ENCODE measurements at places on chromosomes 16 and 17.

GRCh38 chr16:73000020-73000906 is 47.7 kb downstream of the ZFHX3 start:
- no peak for ATAC-seq

DNA sequence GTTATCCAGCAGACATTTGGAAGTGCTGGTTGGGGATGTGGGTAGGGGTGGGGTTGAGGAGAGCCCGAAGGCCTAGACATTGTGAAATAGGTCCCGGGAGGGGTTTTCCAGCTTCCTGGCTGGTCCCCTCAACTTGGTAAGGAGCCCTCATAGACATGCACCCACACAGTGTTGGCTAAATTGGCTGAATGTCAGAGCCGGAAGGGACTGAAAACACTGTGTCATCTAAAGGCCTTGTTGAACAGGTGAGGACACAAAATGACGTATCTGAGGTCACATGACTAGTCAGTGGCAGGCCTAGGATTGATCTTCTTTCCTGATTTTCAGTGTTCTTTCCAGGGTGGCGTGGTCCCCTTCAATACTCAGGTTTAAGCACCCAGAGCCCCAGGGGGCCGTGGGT is 27.6 kb downstream of the ITGB3 start:
- no peak for ATAC-seq

- no peak for ATAC-seq
These were observed 65.0 kb downstream of the SMG6 start for GRCh38 chr17:2238432-2239169.

DNA sequence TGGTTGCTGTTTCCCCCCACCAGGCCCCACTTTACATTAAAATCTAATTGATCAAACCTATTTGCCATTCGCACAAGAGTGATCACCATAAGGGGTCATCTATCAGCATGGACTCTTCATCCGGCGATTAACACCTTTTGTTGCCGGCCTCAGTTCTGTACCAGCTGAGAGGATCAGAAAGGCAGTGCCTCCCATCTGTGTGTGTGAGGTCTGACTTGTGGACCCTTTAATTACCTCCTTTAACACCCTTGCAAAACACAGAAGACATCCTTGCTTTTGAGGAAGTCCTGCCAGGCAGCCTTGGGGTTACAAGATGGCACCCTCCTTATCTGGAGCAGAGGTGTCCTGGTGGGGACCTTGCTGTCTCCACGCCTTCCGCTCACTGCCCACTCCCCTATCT is 77.2 kb upstream of the IRX3 start:
- ATAC-seq = no peak

Data from SK-N-SH treated with all-trans-retinoic acid at 6 μM for 48 hours (cell line).